ENCODE measurements at places on chromosomes 1 and 21.

DNA sequence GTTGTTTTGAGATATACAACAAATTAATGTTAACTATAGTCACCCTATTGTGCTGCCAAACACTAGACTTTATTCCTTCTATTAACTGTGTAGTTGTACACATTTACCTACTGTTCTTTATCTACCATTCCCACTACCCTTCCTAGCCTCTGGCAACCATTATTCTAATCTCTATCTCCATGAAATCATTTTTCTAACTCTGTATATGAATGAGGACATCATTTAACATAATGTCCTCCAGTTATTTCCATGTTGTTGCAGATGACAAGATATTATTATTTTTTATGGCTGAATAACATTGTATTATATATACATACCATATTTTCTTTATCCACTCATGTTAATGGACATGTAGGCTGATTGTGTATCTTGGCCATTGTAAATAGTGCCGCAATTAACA lies 366.3 kb downstream of the TBX15 start:
- DNase-seq = no peak

DNA sequence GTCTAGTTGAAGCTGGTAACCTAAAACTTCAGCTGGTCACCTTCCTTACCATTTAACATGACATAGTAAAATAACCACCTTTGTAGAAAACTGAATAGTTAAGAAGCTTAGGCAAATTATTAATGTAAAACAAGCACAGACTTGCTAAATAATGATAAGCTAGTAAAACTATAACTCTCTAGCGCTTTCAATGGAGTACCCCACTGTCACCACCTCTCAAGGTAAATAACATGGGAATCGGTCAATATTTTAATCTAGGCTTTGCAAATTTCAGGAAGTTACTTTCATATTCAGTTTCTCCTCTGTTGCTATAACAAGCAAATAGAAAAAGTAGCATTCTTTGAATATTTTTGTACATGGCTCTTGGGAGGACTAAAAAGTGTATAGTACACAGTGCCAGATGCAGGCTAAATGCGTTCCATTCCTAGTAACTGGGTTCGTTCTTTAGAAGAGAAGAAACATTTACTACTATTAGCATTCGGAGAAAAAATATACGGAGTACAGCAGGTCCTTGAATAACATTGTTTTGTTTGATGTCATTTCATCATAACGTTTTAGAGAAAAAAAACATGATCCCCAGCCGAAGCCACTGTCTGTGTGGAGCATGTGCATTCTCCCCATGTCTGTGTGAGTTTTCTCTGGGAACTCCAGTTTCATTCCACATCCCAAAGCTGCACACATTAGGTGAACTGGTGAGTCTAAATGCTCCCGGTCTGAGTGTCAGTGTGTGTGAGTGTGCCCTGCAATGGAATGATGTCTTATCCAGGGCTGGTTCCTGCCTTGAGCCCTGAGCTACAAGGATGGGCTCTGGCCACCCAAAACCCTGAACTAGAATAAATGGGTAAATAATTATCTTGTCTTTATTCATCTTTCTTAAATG lies 52.5 kb downstream of the EPRS1 start:
- DNase-seq = no peak

DNA sequence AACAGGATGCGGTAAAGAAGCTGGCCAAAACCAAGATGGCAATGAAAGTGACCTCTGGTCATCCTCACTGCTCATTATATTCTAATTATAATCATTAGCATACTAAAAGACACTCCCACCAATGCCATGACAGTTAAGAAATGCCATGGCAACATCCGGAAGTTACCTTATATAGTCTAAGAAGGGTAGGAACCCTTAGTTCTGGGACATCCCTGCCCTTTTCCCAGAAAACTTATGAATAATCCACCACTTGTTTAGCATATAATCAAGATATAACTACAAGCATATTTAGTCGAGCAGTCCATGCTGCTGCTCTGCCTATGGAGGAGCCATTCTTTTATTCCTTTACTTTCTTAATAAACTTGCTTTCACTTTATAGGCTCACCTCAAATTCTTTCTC lies 79.8 kb downstream of the DDX20 start:
- DNase-seq = no peak

GRCh38 chr1:47438165-47439016 lies 547 bp downstream of the FOXD2 start:
- DNase-seq = peak; percentile 50

- DNase-seq = no peak
Measured at GRCh38 chr1:119373465-119373864, 4.9 kb downstream of the HAO2 start.

GRCh38 chr1:168963601-168964000 lies 142.9 kb upstream of the ATP1B1 start:
- no peak for DNase-seq

GRCh38 chr1:60969971-60970509 lies 112.3 kb upstream of the NFIA start:
- DNase-seq = no peak

GRCh38 chr1:41614818-41615217 lies 130.3 kb upstream of the EDN2 start:
- no peak for DNase-seq

DNA sequence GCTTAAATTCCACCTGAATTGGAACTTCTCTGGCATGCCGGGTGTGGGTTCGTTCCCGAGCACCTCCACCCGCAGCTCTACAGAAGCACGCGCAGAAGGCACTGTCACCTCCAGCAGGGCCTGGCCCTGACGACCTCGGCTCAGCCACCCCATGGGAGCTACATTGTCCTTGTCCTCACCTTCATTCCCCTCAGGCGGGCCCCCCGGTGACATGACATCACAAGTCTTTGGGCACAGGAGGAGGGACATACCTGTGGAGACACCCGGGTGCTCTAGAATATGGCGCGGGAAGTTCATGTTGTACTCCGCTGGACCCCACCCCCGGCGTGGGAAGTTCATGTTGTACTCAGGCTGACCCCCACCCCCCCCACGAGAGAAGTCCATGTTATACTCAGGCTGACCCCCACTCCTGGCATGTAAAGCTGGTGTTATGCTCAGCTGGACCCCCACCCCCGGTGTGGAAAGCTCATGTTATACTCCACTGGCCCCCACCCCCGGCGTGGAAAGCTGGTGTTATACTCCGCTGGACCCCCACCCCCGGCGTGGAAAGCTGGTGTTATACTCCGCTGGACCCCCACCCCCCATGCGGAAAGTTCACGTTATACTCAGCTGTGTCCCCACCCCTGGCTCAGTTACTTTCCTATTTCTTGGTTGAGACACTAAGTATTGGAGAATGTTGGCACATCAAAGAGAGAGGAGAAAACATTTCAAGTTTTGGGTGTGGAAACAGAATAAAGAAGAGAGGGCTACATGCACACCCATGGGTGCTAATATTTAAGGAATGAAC lies 37.6 kb downstream of the UMODL1 start:
- DNase-seq = no peak

DNA sequence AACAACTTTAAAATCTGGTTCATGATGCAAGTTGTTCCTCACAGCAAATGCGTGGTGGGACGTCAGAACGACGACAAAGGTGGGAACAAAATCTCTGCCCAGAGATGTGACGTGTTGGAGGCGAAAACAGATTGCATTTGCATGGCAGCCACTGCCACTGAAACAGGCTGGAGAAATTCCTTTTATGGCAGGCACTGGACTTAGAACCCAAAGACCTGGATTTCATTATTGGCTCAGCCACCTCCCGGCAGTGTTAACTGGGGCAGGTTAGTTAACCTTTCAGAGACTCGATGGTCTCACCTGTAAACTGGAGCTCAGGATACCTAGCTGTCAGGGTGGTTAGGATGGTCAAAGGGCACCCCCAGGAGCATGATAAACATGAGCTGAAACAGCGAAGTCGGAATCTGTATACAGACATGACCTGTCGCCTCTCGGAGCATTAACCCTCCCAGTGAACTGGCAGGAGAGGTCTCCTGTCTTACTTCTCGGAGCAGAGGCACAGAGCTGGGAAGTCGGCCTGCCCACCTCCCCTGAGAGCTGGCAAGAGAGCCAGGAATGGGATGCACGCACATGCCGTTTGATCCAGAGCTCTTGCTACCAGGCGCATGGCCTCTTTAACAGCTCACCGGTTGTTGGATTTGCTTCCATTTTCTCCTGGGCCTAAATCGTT lies 59.2 kb upstream of the TARBP1 start:
- DNase-seq = no peak

DNA sequence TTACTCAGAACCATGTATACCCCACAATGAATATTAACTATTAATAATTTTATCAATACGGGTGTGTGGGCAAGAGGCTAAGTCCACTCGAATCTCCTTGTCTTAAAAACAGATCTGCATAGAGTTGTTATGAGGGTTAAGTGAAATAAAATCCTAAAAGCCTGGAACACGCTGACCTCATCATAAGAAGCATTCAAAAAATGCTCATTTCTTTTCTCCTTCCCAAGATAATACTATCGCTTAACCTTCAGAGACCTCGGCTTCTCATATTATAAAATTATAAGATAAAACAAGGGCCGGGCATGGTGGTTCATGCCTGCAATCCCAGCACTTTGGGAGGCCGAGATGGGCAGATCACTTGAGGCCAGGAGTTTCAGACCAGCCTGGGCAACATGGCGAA lies 35.1 kb downstream of the LPAR3 start:
- no peak for DNase-seq

DNA sequence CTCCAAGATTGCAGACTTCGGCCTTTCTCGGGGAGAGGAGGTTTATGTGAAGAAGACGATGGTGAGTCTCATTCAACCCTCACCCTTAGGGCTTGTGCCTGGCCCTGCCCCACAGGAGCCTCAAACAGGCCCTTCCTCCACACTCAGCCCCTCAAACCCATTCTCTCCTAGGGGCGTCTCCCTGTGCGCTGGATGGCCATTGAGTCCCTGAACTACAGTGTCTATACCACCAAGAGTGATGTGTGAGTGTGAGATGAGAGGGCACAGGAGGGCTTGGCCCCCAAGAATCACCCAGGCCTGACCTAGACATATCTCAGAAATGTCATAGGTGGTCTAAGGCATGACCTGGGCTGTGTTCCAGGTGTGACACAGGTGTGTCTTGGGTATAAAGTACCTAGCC lies 18.3 kb upstream of the MPL start:
- DNase-seq = no peak

GRCh38 chr1:147754661-147755060 lies 5.7 kb downstream of the GJA5 start:
- DNase-seq = no peak

DNA sequence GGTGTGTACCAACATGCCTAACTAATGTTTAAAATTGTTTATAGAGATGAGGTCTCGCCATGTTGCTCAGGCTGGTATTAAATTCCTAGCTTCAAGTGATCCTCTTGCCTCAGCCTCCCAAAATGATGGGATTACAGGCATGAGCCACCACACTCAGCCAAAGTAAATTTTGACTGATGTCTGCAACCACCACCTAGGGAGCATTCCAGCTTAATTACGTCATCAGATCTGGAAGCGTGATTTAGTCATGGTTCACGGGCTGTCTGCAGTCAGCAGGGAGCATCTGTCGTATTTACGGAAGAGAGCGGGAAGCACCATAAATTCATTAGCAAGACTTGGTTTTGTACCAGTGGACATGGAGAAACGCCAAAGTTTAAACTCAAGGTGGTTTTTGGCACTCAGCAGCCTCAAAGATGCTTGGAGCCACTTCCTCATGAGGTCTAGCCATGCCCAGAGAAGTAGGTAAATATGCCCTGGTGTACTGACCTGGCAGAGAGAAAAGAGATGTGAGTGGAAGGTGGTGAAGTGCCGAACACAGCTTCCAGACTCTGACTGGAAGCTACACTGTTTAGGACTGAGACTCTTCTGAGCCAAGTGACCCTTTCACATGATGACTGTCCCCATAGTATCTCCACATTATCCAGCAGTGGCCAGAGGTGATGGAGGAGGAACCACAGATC lies 60.8 kb upstream of the SLC35F3 start:
- no peak for DNase-seq

- no peak for DNase-seq
Measured at GRCh38 chr1:228308085-228308601, 98.5 kb downstream of the TRIM11 start.

DNA sequence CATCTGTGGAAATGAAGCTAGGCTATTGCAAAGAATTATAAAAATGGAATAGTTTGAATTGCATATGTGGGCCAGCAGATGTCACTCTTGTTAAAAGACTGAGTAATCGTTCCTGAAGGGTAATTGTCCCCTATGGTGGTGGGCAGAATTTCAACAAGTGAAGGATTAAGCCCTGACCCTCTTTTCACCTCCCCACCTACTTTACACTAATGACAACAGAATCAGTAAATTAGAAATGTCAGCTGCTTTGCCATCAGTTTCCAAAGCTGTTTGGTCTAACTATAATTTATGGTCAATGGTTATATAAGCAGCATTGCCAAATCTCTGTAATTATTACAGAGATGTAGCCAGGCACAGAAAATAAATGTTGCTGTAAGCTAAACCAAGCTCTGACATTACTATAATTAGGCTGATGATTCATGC lies 898.6 kb downstream of the AMY1C start:
- no peak for DNase-seq

- no peak for DNase-seq
Measured at GRCh38 chr1:226552061-226552460, 3.5 kb downstream of the STUM start.

DNA sequence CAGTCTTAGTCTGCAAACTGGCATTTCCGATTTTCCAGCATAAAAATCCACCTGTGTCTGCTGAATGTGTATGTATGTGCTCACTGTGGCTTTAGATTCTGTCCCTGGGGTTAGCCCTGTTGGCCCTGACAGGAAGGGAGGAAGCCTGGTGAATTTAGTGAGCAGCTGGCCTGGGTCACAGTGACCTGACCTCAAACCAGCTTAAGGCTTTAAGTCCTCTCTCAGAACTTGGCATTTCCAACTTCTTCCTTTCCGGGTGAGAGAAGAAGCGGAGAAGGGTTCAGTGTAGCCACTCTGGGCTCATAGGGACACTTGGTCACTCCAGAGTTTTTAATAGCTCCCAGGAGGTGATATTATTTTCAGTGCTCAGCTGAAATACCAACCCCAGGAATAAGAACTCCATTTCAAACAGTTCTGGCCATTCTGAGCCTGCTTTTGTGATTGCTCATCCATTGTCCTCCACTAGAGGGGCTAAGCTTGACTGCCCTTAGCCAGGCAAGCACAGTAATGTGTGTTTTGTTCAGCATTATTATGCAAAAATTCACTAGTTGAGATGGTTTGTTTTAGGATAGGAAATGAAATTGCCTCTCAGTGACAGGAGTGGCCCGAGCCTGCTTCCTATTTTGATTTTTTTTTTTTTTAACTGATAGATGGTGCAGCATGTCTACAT lies 2.5 kb upstream of the OLFML3 start:
- DNase-seq = no peak

- no peak for DNase-seq
Measured at GRCh38 chr21:34343838-34344381, 19.9 kb upstream of the KCNE2 start.

DNA sequence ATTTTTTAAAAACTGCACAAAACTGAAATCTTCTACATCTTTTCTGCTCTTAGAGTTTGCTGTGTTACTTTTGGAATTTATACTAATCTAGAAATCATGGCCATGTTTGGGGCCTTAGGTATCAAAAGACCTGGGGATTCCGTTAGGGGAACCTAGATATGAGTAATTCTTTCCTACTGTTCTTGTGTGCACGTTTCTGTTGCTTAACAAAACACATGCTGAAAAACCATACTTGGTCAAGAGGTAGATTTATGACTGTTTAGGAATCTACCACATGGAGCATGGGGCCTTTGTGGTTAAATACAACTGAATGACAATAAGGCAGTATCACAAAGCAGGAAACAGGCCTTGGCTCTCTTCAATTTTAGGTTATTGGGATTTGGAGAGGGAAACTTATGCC lies 291.9 kb upstream of the USP25 start:
- DNase-seq = no peak

All from CD4-positive, alpha-beta T cell treated with Interleukin-6 for 4 hours (primary cell).